ENCODE measurements at places on chromosomes 3 and 15.

GRCh38 chr3:111593666-111594065 lies 1.5 kb downstream of the ZBED2 start:
- no peak for DNase-seq

DNA sequence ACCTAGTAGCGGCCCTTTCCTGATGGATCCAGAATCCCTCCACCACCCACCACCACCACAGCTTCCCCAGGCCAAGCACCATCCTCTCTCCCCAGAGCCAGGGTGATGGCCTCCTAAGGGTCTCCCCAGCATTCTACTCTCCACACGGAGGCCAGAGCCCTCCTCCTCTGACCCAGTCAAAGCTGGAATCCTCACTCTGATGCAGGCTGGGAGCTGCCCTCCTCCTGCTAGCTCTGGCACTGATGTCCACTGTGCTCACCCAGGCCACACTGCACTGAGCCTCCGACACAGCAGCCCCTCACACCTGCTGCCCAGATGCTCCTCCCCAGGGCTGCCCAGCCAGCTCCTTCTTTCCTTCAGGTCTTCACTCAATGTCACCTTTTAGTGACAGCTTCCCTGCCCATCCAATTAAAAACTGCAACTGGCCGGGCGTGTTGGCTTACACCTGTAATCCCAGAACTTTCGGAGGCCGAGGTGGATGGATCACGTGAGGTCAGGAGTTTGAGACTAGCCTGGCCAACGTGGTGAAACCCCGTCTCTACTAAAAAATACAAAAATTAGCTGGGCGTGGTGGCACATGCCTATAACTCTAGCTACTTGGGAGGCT lies 21.0 kb downstream of the XXYLT1 start:
- DNase-seq, result no peak

DNA sequence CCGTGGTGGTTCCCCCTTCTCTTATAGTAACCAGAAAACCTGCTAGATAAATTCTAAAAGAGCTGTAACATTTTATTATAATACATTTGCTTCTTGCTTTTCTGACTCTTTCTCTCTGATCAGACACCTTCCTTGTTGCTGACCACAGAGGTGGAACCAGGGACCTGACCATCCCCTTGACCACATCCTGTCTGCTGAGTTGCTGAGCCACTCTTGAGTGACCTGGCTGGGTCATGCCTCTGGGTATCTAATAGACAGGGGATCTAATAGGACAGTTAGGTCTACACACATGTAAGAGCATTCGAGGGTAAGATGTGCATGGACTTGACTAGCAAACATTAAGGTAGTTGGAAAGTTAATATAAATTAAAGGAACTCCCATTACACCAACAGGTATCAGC lies 22.8 kb upstream of the TRIM59 start:
- DNase-seq, result no peak

DNA sequence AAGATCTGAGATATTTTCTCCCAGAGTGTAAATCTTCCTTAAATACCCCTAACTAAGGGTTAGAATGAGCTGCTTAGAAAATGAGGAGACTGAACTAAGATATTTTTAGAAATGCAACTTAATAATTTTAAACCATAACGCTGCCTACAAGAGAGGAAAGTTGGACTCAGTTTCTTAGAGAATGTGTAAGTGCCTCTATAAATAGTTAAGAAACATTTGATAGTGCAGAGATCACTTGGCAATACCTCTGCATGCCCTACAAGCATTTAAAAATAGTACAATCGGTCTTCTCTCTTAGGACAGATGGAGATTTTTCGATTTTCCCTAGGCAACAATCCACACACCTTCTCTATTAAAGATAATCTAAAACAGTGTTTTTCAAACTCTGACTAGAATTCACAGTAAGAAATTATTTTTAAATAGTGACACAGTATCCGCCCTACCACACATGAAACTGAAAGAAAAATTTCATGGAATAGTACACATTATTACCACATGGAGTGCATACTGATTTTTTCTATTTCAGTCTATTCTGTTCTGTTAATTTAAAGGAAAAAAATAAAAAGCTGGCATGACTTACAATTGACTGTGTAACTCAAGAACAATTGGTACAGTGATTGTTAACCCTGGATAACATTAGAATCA lies 83.2 kb downstream of the GADL1 start:
- no peak for DNase-seq

GRCh38 chr3:4322635-4323034 lies 19.5 kb downstream of the SETMAR start:
- DNase-seq, result no peak

GRCh38 chr3:99562138-99562537 lies 76.3 kb upstream of the COL8A1 start:
- DNase-seq, result no peak

GRCh38 chr15:60674704-60675395 lies 195.9 kb upstream of the ICE2 start:
- DNase-seq, result no peak

DNA sequence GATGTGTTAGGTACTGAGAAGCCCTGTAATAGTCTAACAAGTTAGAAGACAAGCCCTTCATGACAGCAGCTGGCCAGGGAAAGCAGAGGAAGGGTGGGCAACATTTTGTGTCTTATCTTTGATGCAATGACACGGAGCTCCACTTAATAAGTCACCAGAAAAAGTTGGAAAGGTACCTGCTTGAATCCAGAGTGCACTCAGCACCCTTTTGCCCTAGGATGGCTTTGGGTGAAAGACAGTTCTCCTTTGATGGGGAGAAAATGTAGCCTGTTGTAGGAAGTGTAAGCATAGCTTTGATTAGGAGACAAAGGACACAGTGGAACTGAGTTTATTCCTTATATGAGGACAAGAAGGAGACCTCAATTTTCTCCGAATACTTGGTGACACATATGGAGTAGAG lies 137.0 kb downstream of the ARPP21 start:
- DNase-seq, result no peak

DNA sequence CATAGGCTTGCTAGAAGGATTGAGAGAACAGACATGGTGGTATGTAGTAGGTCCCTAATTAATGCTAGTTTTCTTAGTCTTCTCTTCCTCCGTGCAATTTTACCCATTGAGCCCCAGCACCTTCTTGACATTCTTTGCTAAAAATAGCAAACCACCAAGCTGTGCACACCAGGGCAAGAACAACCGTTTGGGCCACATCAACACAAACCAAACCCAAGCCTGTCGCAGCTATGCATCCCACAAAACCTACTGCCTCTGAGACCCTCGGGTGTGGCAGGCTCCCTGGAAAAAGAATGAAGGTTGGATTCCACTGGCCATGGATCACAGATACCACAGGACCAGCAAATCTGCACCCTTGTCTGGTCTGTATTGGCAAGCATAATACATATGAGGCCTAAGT lies 27.1 kb downstream of the HEG1 start:
- DNase-seq, result no peak

GRCh38 chr3:192851821-192852372 lies 65.8 kb downstream of the MB21D2 start:
- DNase-seq, result no peak

- DNase-seq, result no peak
These were observed 57.0 kb downstream of the ARHGEF26 start for GRCh38 chr3:154178172-154178571.

GRCh38 chr3:114928989-114929640 lies 218.0 kb downstream of the ZBTB20 start:
- DNase-seq, result no peak

GRCh38 chr3:194806991-194807630 lies 121.4 kb downstream of the FAM43A start:
- DNase-seq, result no peak

DNA sequence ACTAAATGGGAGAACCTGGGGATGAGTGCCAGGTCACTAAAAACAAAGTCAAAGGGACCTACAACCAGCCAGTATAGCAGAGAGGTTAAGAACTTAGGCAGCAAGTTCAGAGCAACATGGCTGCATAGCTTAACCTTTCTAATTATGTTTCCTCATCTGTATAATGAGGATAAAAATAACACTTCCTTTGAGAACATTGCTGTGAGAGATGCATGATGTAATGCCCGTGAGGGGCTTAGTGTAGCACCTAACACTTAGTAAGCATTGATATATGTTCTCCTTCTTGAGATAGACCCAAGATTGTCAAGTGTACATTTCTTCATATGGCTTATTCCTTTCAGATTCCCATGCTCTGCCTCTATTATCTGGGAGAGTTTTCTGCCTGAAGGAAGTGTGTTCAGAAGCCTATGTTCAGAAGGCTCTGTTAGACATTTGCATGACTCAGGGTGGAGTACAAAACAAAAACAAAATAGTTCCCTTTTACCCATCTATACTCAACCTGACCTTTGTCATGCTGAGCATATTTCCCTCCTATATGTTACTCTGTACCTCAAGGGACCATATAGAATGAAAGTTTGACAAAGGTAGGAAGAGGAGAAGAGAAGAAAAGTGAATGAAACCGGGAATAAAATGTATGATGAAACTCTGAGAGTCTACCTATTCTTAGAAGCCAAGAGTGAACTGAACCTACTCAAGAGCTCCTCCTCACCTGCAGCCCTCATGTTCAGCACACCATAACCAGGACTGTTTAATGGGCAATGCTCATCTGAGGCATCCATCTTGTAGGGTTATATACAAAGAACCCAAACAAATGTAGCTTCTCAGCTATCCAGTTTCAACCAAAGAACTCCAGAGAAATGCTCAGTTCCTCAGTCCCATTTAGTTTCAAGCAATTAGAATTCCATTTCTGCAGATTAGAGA lies 70.7 kb upstream of the KCNMB2 start:
- no peak for DNase-seq

- no peak for DNase-seq
These were observed 2.2 kb downstream of the ACAD9 start for GRCh38 chr3:128881576-128881975.

DNA sequence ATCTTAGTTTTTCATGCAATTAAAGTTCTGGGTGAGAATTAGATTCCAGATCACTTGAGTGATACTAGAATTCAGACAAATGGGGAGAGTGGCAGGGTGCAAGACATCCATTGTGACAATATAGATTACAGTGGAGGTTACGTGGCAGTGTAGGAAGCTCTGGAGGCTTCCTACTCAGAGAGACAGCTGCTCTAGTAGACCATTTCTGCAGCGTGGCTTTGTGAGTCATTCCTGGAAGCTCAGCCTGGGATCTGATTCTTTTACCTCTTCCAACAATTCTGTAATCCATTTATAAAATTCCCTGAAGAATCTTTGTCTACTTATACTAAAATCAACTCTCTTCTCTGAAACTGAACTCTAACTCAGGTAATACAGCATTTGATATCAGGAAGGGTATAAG lies 90.4 kb upstream of the ASB14 start:
- DNase-seq, result no peak

- no peak for DNase-seq
These were observed 10.5 kb downstream of the NTRK3 start for GRCh38 chr15:88246081-88246480.

DNA sequence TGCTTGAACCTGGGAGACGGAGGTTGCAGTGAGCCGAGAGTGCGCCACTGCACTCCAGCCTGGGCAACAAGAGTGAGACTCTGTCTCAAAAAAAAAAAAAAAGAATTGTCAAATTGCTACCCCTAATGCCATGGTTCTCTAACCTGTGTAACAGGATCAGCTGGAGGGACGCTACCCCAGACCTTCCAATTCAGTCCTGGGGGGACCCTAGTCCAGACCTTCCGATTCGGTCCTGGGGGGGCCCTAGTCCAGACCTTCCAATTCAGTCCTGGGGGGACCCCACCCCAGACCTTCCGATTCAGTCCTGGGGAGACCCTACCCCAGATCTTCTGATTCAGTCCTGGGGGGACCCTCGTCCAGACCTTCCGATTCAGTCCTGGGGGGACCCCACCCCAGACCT lies 29.8 kb upstream of the MUC20 start:
- DNase-seq, result no peak

DNA sequence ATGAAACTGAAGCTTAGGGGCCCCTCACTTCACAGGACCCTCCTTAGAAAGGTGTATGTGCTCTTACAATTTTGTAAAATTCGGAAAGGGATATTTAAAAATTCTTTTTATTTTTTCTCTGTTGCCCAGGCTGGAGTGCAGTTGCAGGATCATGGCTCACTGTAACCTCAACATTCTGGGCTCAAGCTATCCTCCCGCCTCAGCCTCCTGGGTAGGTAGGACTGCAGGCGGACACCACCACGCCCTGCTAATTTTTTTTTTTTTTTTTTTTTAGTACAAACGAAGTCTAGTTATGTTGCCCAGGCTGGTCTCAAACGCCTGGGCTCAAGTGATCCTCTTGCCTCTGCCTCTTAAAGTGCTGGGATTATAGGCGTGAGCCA lies 45.1 kb upstream of the SPATA12 start:
- no peak for DNase-seq

GRCh38 chr3:126523745-126524428 lies at the start of gene CHST13:
Gene CHST13, plus strand, starts transcription at chr3:126524155. Its CDS starts 178 bp downstream, at chr3:126524333.
- DNase-seq, result no peak

DNA sequence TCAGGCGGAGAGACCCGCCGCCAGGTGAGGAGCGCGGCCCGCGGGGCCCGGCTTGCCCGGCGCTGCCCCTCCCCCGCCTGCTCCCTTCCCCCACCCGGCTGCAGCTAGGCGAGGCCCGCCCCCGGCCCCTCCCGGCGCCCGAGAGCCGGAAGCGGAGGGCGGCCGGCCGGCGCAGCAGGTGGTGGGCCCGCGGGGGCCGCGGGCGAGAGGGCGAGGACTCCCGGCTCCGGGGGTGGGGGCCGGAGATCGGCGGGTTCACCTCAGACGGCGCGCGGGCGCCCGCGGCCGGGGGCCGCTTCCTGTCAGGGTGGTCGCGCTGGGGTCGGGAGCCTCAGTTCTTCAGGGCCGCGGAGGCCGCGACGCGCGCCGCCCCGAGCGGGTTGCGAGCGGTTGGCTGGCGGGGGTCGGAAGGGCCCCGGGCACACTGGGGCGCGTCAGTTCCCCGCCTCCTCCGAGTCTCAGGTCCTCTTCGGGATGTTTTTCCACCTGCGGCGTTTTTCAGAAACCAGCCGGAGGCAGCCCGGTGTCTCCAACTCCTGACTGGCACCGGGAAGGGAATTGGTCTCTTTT lies 395 bp downstream of the ZFAND6 start:
- no peak for DNase-seq

DNA sequence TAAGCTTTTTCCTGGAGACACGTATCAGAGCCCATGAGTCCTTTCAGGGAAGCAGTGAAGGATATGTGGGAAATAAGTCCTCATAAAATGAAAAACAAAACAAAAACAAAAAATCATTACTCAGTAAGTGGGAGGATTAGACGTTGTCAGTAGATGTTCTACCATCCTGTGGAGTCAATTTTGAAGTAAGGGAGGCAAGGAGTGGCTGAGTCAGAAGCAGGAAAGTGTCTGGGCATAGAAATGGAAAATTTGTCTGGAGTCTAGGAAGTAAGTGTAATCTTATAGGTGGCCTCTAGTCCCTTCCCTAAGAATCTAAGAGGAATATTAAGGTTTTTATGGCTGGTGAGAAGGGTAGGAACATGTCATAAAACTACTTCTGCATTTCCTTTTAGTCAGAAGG lies 339.8 kb upstream of the SEMA6D start:
- DNase-seq, result no peak

Measured in activated CD8-positive, alpha-beta memory T cell treated with anti-CD3 and anti-CD28 coated beads for 1 hour (primary cell).